Stimulated activated CD8-positive, alpha-beta memory T cell treated with anti-CD3 and anti-CD28 coated beads, Interleukin-15, amount 100 ng/mL, for 48 hours (primary cell): ENCODE measurements at places on chromosomes 5 and 9.

- no peak for DNase-seq
Observed at GRCh38 chr9:101673642-101674041, 64.8 kb downstream of the GRIN3A start.

GRCh38 chr5:167851416-167851815 is 440.0 kb upstream of the WWC1 start:
- no peak for DNase-seq

DNA sequence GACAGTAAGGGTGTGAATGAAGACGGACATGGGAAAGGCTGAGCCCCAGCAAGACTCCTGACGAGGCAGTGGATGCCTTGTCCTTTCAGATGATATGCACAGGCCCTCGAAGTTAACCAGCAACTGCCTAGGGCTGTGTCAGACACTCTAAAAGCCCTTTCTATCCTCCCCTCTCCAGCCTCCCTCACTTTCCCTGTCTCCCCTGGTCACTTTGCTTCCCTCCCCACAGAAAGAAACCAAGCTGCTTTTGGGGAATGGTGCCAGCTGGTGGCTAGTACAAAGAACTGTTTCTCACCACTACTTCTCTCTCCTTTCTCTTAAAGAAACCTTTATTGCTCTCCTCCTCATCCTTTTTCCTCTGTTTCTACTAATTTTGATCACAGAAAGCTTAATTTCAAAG is 21.4 kb downstream of the LHFPL2 start:
- DNase-seq, result no peak

- no peak for DNase-seq
Observed at GRCh38 chr5:30098940-30099339, 1094.5 kb upstream of the CDH6 start.

DNA sequence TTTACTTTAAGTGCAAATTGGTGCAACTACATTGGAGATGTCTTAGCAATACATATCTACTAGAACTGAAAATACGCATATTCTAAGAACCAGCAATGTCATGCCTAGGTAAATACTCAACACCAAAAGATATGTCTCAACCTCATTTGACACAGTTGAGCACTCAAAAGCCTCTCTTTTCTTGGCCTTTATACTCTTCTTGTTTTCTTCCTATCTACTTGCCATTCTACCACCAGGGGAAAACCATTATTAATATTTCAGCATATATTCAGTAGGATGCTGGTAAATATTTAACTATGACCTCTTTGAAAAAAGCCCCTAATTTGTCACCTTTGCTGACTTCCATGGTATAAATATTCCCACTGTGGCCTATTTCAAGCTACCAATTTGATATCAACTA is 443.8 kb downstream of the LRRC70 start:
- DNase-seq, result no peak

DNA sequence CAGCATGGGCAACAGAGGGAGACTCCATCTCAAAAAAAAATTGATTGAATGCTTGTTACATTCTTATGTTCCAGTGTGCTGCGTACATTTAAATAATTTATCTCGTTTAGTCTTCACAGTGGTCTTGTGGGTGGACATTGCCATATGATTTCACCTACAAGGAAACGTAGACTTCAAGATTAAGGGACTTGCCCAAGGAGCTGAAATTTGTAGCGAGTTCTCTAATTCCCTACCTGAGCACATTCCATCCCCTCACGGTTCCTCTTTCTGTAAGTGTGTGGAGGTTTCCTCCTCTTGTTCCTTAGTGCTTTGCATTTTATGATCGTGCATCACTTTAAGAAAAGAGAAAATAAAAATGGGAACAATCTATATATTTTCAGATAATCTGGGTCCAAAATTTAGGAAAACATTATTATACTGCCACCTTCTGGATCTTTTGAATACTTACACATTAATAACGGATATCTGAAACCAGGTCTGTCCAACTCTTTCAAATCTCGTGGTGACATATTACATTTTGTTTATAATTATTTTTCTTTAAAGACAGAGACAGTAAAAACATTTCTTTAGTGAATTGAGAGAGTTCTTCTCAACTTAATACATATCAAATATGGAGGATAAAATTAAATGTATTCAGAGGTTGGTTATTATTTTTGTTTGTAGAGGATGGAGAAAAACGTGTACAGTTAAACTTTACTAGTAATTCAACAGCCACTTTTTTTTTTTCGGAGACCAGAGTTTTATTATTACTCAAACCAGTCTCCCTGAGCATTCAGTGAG is 29.9 kb upstream of the C7 start:
- no peak for DNase-seq

DNA sequence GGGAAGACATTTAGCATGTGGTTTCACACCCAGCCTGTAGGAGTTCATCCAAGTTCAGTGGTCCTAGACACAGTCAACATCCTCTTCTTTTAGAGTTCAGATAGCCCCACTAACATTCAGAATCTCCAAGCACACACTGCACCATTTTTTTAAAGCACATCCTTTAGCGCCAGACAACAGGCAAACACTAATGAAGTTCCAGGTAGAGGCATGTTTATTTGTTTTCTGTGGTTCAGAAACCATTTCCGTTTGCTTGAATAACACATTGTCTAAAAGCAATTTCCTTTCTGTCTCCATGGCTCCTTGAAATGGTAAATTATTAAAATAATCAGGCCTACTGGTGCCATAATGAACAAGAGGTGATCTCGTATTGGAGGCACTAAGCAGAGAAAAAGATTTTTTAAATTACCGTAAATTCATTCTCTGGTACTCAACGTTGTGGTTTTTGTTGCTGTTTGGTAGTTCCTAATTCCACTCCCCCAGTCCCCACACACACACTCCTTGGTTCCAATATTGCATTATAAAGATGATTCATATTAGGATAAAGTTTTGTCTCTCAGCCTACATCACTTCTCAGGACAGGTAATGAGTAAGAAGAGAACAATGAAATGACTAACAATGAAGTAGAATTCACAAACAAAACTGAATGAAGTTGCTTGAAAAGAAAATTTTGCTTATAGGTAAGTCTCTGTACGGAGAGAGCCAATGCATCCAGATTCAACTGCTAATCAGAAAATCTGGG is 153.1 kb downstream of the PCSK1 start:
- DNase-seq, result no peak

GRCh38 chr9:107221321-107221720 is 61.8 kb upstream of the RAD23B start:
- no peak for DNase-seq

DNA sequence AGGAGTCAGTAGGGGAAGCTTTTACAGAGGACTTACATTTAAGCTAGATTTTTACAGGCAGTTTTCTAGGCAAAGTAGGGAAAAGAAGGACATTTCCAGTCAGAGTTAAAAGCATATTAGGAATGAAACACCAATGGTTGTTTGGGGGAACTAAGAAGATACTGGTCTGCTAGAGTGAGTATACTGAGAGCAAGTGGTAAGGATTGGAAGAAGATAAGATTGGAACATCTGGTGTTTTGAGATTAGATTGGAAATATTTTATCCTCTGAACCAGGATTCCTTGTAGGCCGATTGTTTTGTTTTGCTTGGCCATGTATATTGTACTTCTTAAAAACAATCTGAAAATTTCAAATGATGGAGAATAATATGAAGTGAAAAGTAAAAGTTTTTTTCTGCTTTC is 7.7 kb downstream of the FBXO38 start:
- no peak for DNase-seq

DNA sequence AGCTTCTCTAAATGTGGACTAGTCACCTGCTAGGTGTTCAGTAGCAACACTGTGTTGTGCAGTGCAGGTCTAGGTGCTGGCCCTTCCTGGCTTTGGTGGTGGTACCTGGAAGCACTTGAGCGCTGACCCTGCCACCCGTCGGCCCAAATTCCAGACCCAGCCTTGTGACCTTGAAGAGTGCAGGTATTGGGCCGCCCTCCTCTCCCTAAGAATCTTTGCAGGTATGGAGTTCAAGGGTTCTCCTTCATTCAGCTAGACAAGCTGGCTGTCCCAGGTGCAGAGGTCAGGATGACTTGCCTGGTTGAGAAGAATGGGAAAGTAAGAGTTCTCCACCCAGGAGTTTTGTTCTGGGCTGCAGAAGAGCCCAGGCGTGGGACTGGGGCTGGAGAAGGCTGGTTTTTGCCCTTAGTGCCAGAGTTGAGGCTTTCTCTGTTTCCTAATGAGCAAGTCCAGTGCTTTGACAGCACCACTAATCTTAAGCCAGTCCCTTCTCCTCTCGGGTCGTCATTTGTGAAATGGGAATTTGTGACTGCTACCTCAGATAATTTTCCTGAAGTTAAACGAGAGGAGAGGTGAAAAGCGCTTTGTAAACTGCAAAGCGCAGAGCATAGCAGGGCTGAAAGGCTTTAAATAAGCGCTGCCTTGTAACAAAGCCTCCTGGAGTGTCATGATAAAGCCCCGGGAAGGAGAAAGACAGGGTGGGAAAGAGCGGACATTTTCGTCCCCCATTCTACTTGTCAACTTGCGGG is 4.0 kb downstream of the FOXE1 start:
- DNase-seq, result no peak

GRCh38 chr9:133130685-133131244 is 9.7 kb upstream of the RALGDS start:
- DNase-seq, result no peak

GRCh38 chr5:91477408-91477807 is 94.3 kb upstream of the ARRDC3 start:
- DNase-seq, result no peak

GRCh38 chr5:119537704-119538103 is 85.4 kb downstream of the HSD17B4 start:
- no peak for DNase-seq

GRCh38 chr5:148147415-148147814 is 20.9 kb upstream of the SPINK14 start:
- DNase-seq, result no peak

- no peak for DNase-seq
Observed at GRCh38 chr9:116182876-116183275, 29.3 kb downstream of the PAPPA start.

DNA sequence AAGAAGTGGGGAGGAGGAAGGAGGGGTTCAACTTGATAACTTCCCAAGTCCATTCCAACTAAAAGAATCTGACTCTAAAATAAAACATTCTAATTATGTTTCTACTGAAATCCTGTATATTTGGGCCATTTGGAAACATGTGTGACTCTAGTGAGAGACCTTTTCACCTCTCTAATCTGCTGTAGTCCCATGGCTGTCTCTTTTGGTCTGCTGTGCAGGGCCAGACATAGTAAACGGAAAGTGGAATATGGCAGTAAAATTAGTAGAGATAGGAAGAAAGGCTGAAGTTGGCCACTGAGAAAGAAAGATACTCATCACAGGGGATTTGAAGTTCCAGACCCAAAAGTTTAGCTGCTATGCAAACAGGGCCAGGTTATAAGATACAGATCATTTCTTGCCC is 15.9 kb downstream of the RFX3 start:
- no peak for DNase-seq

DNA sequence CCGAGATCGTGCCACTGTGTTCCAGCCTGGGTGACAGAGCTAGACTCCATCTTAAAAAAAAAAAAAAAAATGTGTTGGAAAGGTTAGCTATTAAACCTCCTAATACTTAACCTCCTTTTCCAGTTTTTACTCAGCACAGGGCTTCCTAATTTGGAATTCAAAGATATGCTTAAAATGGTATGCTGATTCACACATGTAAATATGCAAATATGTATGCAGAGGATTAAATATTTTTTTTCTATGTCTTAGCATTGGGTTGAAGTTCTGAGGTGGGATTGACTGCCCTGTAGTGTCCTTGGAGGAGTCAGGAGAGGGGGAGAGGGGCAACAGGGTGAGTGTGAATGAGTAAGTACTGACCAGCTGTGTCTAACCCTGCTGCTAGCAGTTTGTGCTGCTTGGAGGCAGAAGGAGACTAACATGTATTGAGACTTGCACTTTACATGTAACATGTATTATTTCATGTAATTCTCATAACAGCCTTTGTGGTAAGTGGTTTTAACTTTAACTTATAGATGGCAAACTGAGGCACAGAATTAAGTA is 63.2 kb downstream of the SLC44A1 start:
- DNase-seq, result no peak

GRCh38 chr5:73727470-73727869 is 101.5 kb downstream of the ARHGEF28 start:
- DNase-seq, result no peak

DNA sequence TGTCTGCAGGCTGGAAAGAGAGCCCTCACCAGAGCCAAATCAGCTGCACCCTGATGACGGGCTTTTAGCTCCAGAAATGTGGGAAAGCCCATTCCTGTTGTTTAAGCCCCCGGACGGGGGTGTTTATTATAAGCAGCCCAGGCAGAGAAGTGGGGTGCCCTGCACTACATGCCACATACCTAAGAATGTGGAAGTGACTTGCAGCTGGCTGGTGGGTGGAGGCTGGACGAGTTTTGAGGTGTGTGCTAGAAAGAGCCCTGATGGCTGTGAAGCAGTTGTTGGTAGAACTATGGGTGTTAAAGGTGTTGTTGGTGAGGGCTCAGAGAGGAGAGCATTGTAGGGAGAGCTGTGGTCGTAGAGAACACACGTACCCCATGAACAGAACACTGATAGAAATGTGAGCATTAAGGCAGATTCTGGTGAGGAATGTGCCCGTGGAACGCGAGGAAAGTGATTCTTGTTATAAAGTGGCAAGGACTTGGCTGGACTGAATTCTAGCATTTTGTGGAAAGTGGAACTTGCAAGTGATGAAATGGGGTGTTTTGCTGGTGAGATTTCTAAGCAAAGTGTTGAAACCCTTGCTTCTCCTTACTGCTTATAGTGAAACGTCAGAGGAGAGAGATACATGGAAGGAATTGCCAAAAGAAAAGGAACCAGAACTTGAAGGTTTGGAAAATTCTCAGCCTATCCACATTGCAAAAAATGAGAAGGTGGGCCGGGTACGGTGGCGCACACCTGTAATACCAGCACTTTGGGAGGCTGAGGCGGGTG is 38.9 kb downstream of the AHRR start:
- DNase-seq, result no peak

GRCh38 chr9:123571240-123571639 is 215.2 kb downstream of the CRB2 start:
- DNase-seq, result no peak

- no peak for DNase-seq
Observed at GRCh38 chr5:150227606-150228273, 37.9 kb downstream of the SLC6A7 start.

DNA sequence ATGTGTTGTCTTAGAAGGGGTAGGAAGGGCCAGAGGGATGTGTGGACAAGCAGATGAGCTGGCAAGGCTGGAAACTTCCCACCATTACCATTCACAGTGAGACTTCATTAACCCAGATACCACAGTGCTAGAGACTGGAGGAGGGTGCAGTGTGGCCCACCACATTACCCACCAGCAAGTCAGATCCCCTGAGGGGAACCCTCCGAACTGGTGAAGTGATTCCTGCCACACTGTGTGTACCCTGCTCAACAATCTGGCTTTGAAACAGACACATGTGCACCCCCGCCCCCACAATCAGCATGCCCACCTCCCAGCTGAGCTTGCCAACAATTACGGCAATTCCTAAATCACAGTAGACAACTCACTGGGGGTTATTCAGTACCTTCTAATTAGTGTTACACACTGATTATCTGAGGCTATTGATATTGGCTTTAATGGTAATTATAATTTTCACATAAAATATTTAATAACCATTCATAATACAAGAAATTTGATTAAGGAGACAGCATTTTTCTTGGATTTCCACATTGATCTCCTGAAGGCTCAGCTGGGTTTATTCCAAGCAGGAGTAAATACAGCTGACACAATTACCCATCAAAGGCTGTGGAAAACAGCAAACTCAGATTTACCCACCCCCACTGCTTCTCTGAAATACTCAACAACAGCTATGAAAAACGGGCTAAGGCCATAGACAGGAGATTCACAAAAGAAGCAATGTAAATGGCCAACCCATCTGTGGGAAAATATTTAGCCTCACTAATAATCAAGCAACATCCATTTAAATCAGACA is 169.3 kb upstream of the FSTL4 start:
- no peak for DNase-seq
